ENCODE measurements at places on chromosomes 5 and 9. TPM values are rescaled to one million over a fixed set of nuclear protein-coding genes. Genes with fewer than 3 reads are reported as not detected.

Gene NEUROG1
- total RNA-seq = not detected

Gene BTNL9
- total RNA-seq = 0.15 TPM

Gene BRINP1
- not detected for total RNA-seq

Gene C5orf63
- total RNA-seq = 10.3 TPM

Gene DPM2
- 28.6 TPM for total RNA-seq

Gene PCDHA10
- under 0.01 TPM for total RNA-seq

Gene PCDHA4
- total RNA-seq = not detected

Gene PSAT1
- 22.7 TPM for total RNA-seq

Gene LAMC3
- total RNA-seq = 0.12 TPM

Gene SLCO6A1
- not detected for total RNA-seq

Gene ECM2
- total RNA-seq = not detected

Gene OR1Q1
- not detected for total RNA-seq

Gene ZFP37
- 0.64 TPM for total RNA-seq

Gene FRRS1L
- 0.10 TPM for total RNA-seq

Gene TAF1L
- total RNA-seq = not detected

Gene KCNMB1
- not detected for total RNA-seq

Gene FRMD3
- 6.1 TPM for total RNA-seq

Gene DEPDC1B
- total RNA-seq = 3.4 TPM

Gene MORN5
- total RNA-seq = not detected

Gene WWC1
- 8.5 TPM for total RNA-seq

Gene LRRC70
- 27.5 TPM for total RNA-seq

Gene PCDHAC1
- total RNA-seq = 0.06 TPM

Gene ZNF483
- 2.7 TPM for total RNA-seq

Gene STING1
- total RNA-seq = 58.0 TPM

Gene STC2
- total RNA-seq = 38.4 TPM

Gene CATSPER3
- total RNA-seq = not detected

Gene FCN1
- total RNA-seq = not detected

Gene PCSK1
- total RNA-seq = 2.5 TPM

Gene NTRK2
- 0.35 TPM for total RNA-seq

All from glomerular endothelial cell (primary cell).